CD4-positive, alpha-beta memory T cell (primary cell): ENCODE measurements at places on chromosomes 5 and 9.
A peak's percentile ranks its signal among the peaks of the same experiment; 100 is the strongest.

- DNase-seq = no peak
Measured at GRCh38 chr5:72145348-72145747, 38.1 kb downstream of the MAP1B start.

GRCh38 chr5:41682641-41683040, 172.2 kb upstream of the PLCXD3 start:
- DNase-seq = no peak

GRCh38 chr5:151682240-151682639, 4.5 kb downstream of the SPARC start:
- DNase-seq = no peak

DNA sequence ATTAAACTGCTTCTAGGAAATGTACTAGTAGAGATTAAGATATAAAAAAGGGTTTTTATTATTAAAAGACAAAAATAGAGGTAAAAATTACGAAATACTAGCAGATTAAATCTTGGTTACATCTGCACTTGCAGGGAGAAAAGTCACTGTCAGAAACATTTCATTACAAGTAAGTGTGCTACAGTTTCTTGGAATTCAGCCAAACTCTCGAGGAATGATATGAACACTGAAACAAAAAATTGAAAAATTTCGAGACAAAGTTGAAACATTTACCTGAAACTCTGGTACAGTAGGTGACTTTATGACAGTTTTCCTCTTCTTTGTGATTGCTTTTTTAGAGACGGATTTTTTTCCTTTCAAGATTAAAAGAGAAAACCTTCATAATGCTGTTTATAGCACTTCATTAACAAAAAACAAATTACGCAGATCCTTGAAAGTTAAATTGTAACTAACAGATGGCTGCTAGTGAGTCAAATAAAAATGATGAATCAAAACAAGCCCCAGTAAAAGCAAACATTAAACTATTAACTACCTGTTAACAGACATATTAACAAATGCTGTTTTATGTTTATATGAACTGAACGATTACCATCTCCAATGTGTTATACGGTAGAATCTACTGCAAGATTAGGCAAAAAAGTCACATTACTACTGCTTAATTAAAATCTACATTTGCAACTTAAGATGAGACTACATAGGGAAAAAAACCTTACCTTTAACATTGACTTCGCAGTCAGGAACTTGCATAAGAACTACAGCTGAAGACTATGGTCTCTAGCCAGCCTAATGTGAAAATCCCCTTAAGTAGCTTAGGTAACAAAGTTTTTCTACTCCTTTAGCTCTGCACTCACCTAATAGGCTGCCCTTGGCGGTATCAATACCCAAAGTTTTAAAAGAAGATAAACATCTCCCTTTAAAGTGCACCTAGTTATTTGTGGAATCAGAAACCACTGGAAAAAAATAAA, 61.4 kb downstream of the RANBP6 start:
- DNase-seq = no peak

GRCh38 chr9:132141344-132141947, 20.4 kb upstream of the NTNG2 start:
- no peak for DNase-seq

DNA sequence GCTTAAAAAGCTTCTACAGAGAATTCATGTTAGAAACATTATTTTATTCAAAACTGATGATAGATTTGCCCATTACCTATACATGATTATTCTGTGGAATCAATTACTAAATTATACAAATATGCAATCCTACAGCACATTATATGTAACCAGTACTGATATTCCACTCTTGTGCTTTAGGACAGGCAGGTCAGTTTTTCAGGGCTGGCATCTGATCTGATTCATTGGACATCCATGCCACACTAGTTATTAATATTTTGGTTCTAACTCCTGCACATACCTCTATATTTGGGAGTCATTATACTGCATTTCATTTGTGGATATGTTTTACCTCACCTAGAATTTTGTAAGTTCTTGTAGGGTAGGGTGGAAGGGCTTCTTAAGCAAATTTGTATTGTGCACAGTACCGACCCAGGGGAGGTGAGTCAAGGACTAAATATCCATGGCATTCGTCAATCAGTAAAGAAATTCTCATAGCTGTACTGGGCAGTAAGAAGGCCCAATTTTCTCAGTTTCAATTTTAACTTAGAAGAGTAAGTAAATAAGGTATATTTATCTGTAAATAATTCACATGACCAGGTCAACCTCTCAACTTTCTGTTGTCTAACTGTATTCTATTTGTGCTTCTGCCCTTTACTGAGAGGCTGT, 33.5 kb downstream of the ELOVL7 start:
- no peak for DNase-seq

- DNase-seq = no peak
Measured at GRCh38 chr5:88870285-88870684, 12.7 kb downstream of the MEF2C start.

- no peak for DNase-seq
Measured at GRCh38 chr5:170307575-170308465, 10.2 kb upstream of the LCP2 start.

DNA sequence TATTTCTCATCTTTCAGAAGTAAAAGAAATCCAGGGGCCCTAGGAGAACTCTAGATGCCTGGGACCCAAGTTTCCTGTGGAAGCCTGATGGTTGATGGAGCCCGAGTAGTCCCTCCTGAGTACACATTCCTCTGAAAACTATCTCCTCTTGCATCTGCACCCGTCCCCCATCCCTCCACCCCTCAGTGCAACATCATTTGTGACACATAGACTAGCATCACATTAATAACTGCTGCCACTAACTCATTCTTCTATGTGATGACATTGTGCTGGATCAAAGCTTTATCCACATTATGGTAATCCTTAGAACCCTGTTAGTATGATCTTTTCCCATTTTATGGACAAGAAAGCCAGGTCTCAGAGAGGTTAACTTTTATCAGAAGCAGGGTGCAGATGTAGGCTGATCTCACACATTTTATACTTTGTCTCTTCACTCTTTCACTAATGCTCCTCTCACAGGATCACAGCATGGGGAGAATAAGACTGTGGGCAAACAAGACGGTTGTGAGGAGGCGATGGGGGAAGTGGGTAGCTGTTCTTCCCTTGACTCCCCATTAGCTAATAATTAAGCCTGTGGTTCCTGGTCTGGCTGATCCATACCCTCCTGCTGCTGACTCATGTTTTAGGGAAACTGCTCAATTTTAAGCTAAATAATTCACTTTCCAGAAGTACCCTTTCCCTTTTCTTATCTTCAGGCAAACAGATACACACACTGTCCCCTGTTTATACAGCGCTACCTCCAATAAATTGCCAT, 3.9 kb upstream of the HK3 start:
- DNase-seq = no peak

DNA sequence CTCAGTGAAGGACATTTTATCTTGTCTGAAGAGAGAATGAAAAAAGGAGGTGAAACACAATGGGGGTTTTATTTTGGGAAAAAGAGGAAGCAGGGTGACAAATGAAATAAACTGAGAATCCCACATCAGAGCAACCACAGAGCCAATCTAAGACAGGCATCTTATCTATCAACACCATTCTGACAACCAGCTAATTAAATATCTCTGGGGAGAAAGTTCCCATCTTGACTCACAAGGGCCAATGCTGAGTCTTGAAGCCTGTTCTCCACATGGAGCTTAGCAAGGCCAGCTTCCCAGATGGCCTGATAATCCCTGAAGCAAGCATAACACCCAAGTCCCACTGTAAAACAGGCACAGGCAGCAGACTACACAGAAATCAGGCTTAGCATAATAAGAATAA, 30.4 kb downstream of the DPYSL3 start:
- DNase-seq = no peak

DNA sequence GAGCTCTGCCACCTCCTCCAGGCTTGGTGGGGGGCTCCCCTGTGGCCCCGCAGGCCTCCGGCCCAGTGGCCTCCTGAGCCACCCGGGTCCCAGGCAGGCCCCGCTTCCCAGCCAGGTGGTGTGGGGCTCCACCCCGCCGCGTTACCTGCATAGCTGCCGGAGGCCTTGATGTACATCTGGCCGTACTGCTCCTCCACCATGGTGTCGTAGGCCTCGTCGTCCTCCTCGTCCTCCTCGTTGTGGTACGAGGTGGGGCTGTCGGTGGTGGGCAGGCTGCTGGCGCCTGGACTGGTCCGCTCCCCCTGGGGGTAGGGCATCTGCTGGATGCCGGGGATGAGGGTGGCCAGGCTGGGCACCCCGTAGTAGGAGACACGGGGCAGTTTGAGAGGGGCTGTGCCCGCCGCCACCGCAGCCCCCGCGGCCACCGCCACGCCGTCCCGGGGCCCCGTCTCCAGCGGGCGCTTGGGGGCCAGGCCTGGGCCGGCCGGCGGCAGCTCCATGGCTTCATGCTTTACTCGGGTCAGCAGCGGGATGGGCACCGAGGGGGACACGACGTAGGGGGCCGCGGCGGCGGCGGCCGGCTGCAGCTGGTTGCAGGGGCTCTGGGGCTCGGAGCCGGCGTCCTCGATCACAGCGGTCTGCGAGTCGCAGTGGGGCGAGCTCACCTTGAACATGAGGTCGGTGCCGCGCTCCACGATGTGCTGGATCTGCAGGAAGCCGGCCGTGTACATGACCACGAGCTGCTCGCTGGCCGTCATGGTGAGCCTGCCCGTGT, 45.4 kb downstream of the NACC2 start:
- DNase-seq = no peak

DNA sequence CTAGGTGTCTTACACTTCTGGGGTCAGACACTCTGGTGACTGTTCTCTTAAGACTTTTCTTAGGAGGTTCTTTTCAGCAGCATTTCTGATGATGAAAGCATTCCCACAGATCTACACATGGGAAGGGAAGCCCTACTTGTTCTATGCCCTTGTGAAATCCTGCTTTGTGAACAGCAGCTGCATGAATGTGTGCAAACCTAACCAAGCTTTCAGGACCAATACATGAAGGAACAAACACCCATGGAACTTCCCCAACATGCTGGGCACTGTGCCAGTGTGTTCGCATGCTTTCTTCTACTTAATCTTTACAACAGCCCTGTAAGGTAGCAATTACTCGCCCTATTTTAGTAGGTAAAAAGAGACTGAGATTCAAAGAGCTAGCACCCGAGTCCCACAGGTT, 439.9 kb upstream of the KLF4 start:
- DNase-seq = no peak

DNA sequence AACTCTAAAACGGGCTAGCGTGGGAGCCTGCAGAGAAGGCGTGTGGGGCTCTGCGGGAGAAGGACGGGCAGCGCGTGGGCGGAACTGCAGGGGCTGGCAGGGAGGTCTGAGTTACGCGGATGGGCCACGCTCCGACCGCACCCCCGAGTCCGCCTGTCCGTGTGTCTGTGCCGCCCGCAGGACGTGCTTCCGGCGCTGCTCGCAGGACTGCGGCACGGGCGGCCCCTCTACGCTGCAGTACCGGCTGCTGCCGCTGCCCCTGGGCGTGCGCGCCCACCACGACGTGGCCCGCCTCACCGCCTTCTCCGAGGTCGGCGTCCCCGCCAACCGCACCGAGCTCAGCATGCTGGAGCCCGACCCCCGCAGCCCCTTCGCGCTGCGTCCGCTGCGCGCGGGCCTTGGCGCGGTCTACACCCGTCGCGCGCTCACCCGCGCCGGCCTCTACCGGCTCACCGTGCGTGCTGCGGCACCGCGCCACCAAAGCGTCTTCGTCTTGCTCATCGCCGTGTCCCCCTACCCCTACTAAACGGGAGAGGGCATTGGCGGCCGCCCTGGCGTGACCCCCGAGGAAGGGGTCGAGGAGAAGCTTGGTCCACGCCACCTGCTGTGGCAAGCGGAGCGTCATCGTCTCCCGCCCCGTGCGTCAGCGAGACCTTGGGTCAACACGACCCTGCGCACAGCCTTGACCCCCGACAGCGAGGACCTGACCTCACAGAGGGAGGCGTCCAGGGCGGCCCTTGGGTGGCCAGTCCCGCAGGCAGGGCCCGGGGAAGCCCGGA, 11.4 kb upstream of the ASS1 start:
- DNase-seq = no peak

- DNase-seq = no peak
Measured at GRCh38 chr9:30197954-30198353, 2186.5 kb upstream of the ACO1 start.

GRCh38 chr5:178640331-178641045, 13.6 kb upstream of the CLK4 start:
- no peak for DNase-seq

DNA sequence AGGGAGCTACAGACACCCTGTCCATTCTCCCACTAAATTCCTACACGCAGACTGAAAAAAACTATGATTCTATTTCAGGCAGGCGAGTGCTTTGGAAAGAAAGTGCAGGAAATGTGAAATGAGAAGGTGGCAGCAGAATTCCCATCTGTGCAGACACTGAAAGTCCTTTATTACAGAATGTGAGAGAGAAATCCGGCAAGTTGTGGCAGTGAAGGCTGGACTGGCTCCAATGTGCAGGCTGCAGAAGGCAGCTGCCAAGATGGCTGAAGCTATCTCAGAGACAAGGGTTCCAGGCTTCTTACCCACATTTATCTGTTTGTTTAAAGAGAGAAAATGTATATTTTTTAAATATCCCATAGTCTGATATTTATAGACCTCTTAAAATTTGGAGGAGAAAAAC, 161.8 kb upstream of the VLDLR start:
- DNase-seq = no peak

DNA sequence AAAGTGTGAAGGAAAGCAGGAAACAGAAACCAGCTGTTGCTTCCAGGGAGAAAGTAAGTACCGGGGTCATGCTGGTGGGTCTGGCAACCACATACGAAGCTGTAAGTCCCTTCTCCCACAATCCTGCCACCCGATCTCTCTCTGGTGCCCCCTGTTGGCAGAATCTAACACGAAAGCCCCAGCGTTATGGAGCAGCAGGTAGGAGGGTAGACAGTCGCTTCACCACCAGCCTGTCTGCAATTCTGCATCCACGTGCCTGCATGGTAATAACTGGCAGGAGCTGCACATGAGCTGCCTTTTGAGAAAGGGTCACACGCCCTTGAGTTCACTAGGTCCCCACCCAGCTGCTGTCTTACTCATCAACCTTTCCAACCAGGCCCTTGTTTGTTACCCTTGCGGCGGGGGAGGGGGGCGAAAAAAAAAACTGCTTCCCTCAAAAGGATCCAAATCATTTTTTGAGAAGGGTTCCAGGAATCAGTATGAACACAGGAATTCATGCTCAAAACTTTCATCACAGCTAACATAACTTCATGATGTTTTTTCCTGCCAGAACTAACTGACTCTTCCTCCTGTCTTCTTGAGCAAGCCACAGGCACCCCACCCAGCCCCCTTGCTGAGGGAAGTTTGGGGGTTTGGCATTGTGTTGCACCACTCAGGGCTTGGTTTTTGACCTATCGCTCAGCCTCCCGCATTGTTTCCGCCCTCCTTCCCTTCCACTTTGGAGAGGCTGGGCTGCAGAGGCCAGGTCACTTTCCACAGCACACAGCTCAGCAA, 19.6 kb upstream of the TMEM252 start:
- peak; percentile 18 for DNase-seq

DNA sequence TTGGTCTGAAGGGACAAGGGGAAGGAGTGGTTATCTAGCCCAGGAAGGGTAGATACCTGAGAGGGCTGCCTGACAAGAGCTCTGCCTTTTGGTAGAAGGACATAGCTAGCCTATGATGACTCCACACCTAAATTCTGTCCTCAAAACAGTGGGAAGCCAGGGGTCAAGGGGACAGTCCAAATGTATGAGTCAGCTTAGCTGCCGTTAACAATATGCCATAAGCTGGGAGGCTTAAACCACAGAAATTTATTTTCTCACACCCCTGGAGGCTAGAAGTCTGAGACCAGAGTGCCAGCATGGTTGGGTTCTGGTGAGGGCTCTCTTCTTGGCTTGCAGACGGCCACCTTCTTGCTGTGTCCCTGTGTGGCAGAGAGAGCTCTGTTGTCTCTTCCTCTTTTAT, 306.4 kb downstream of the NTRK2 start:
- no peak for DNase-seq
